Stimulated activated CD4-positive, alpha-beta T cell treated with anti-CD3 and anti-CD28 coated beads, Interleukin-15, amount 100 ng/mL, for 1 hour (primary cell): ENCODE measurements at places on chromosomes 11 and 22.

- DNase-seq = no peak
Observed at GRCh38 chr11:77876045-77876444, 55.1 kb downstream of the AAMDC start.

GRCh38 chr11:76850815-76851214, 9.9 kb upstream of the ACER3 start:
- no peak for DNase-seq

- no peak for DNase-seq
Observed at GRCh38 chr11:128734103-128734831, 40.4 kb downstream of the FLI1 start.

DNA sequence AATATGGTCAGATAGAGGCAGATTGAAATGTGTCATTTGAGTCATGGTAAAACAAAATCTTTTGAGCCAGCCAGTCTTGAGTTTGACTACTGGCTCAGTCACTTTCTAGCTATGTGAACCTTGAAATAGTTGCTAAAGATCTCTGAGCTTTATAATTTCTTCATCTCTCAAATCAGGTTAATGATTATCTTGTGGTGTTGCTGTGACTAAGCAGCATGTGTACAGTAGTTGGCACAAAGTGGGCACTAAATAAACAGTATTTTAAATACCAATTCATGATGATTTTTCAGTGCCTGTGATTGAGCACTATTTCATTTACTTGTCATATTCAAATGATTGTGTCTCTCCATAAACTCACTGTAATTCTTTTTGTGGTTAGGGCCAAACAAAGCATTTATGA, 70.8 kb downstream of the RAB38 start:
- DNase-seq = no peak

GRCh38 chr22:46060292-46061123, 83.5 kb upstream of the WNT7B start:
- no peak for DNase-seq

DNA sequence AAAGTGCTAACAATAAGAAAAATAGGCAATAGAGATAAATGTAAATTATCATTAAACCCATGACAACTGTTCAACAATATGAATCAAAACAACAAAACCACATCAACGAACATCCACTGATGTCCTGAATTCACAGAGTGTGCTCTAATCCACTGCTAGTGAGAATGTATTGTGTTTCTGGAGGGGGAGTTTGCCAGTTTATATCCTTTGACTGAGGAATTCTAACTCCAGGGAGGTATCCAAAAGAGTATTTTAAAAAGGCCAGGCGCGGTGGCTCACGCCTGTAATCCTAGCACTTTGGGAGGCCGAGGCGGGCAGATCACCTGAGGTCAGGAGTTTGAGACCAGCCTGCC, 1.7 kb upstream of the WEE1 start:
- DNase-seq = no peak

DNA sequence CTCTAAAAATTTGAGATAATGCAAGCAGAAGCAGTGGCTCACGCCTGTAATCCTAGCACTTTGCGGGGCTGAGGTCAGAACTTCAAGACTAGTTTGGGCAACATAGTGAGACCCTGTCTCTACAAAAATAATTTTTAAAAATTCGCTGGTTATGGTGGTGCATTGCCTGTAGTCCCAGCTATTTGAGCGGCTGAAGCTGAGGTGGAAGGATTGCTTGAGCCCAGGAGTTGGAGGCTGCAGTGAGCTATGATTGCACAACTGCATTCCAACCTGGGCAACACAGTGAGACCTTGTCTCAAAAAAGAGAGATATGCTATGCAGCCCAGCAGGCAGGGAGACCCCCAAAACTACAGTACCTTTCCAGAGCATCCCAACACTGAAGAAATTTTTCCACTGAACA, 2.3 kb downstream of the CTSC start:
- no peak for DNase-seq

DNA sequence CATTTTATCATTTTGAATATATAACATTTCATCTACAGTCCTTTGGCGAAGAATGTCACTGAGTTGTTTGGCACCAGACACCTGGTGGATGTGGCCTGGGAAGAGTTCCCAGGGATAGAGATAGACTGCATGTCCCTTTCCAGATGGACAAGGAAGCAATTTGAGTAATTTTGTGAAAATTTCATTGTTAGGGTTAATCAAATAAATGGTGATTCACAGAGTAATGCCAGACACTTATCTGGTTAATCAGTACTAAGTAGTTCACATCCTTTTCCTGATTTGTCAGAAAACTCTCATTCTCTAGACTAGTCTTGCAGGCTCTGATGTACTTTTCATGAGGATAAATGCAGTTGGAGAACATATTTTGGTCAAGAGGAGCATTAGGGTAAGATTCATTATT, 41.6 kb downstream of the NAALAD2 start:
- DNase-seq = no peak
